Stimulated activated CD8-positive, alpha-beta memory T cell treated with anti-CD3 and anti-CD28 coated beads, Interleukin-4, amount 100 ng/mL, for 1 hour (primary cell): ENCODE measurements at places on chromosomes 4 and X.

GRCh38 chr4:41361794-41362526 lies 105.2 kb downstream of the UCHL1 start:
- no peak for DNase-seq

- DNase-seq: no peak
Measured at GRCh38 chr4:180698550-180699195, 1544.5 kb upstream of the TENM3 start.

DNA sequence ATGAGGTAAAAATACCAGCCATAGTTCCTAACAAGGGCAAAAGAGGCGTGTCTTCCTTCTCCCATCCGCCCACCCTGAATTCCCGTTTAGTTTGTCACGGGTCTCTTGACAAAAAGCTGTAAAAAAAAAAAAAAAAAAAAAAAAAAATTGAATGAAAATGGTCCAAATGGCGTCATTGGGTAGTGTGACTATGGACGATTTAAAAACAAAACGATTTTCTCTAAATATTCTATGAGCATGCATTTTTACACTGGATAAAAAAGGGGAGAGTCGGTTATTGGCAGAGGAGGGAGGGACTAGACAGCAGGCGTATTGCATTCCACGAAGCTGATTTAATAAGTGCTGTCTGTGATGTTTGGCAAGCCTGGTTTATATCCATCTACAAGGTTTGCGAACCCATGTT lies at the start of gene FAM133A:
Gene FAM133A (plus strand): TSS at position 338 of the 403 bp plus-strand sequence. CDS start 35,214 bp downstream, outside the sequence.
- DNase-seq: no peak

GRCh38 chrX:8684201-8684965 lies 47.6 kb downstream of the ANOS1 start:
- DNase-seq: no peak

DNA sequence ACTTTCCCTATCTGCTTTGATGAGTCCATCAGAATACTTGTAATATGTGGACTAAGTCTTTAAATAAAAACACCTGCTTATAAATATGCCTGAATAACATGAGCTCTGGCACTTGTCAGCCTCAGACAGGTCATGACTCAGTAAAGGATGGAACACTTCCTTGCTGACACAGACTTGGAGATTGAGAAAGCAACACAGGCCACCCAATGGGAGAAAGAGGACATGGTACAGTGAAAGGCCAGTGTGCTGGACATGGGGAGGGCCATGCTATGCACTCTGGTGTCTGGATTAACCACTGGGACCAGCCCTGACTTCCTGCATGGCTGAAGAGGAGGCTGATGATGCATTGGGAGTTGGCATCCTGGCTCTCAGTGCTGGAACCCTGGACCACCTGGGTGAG lies 149.5 kb downstream of the DHRSX start:
- DNase-seq: no peak

- no peak for DNase-seq
Measured at GRCh38 chr4:5638976-5639375, 69.4 kb downstream of the EVC2 start.

DNA sequence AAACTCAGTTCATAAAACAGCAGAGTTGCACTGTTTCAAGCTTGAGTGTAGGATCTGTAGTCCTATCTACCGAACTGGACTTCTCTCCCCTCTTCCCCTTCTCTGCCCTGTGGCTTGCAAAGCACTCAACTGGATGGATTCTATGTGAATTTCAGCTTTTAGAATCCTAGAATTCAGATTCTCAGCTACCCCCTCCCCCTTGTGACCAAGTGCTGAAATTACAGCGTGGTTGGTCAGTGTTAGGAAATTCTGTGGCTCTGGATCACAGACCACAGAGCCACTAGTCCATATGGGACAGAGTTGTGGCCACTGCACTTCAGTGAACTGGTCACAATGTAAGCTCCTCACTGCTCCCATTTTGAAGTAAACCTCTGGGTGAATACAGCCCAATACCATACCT lies 64.6 kb upstream of the TRPC5 start:
- no peak for DNase-seq

GRCh38 chrX:104370089-104370488 lies 115.4 kb upstream of the ESX1 start:
- no peak for DNase-seq

- DNase-seq: peak; percentile 87
Measured at GRCh38 chrX:47560934-47561658, at the start of gene ARAF. Gene ARAF, plus strand, starts transcription at chrX:47561205. Its CDS starts 1,763 bp downstream, at chrX:47562968.

DNA sequence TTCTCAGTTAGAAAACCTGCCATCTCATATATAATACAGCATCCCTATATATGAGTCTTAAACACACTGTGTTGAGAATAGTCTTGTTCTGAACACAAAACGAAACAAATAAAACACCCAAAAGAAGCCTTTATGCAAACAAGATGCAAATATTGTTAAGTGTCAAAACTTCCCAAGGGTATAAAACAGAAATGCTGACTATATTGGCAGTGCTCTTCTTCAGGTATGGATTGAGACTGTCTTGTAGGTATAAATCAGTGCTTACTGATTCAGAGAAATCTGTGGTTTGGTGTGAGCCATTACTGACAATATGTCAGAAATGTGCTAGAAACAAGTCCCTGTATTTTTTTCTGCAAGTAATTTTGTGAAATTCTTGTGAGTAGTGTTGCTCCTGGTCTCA lies 82.8 kb upstream of the CTSO start:
- no peak for DNase-seq
